ENCODE measurements at places on chromosomes 13 and 19.

- no peak for DNase-seq
These were observed 299.1 kb upstream of the TSHZ3 start for GRCh38 chr19:31648347-31648746.

DNA sequence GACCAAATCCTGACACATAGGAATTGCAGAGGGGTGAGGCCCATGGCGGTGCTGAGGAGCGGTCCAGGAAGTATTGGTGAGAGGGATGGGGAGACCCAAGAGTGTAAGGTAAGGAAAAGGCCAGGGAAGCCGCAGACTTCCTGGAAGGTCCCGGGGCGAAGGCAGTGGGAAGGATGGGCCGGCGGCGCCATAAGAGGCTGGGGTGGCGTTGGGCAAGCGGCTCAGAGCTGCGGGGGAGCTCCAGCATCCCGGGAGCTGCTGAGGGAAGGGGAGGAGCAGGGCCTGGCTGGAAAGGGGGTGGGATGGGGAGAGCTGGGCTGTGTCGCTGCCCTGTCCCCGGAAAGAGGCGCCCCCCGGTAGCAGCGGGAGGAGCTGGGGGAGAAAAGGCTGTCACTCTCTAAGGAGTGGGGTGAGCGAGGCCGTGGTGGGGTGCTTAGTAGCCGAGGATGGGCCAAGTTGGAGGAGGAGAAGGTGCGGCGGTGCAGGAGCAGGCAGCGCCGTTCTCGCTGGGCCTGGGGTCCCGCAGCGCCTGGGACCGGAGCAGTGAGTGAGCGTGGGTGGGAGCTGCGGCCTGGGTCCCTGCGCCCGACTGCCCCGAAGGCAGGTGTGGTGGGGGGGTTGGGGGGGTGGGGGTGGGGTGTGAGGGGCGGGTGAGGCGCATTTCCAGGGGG, 30.7 kb downstream of the C1QTNF9 start:
- no peak for DNase-seq

GRCh38 chr13:32191452-32191998, 123.6 kb downstream of the ZAR1L start:
- DNase-seq, result no peak

- DNase-seq, result no peak
These were observed 267.8 kb downstream of the KCNRG start for GRCh38 chr13:50283017-50283416.

- no peak for DNase-seq
These were observed 45.0 kb upstream of the RNF113B start for GRCh38 chr13:98222081-98222554.

GRCh38 chr19:51784109-51784785, 10.7 kb upstream of the FPR3 start:
- no peak for DNase-seq

DNA sequence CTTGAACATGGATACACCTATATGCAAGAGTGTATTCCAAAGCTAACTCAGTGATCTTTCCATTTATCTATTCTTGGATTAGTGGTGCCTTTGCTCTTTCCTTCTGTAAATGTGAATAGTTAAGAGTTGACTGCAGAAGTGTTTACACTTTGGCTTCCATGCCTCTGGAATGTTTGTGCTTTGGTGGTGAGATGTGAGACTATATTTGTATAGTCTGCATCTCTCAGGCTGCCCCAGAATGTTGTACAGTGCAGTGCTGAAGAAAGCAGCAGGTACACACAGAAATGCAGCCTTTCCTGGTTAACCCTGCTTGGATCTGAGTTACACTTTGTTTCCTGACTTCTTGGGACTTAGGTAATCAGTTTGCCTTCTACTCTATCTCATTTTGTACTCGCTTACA, 90.2 kb downstream of the DNAJC15 start:
- DNase-seq, result no peak

DNA sequence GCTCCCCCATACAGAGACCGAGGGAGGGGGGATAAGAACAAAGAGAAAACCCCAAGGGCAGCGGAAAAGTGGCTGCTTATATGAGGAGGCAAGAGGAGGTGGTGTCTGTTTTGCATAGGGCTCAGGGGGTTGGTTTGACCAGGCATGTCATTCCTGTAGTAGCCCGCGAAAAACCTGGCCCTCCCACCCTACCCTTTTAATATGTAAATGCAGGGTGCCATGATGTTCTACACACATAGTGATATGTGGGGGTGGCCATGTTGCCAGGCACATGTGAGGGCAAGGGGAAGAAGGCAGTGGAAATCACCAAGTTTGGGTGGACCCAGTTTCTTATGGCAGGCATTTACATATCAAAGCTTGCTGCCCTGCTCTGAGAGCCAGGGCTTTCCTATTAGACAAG, 203.5 kb upstream of the UBL3 start:
- DNase-seq, result no peak

Data from cerebellum (tissue), 4 donors.